ENCODE measurements at places on chromosomes 3 and 15.

DNA sequence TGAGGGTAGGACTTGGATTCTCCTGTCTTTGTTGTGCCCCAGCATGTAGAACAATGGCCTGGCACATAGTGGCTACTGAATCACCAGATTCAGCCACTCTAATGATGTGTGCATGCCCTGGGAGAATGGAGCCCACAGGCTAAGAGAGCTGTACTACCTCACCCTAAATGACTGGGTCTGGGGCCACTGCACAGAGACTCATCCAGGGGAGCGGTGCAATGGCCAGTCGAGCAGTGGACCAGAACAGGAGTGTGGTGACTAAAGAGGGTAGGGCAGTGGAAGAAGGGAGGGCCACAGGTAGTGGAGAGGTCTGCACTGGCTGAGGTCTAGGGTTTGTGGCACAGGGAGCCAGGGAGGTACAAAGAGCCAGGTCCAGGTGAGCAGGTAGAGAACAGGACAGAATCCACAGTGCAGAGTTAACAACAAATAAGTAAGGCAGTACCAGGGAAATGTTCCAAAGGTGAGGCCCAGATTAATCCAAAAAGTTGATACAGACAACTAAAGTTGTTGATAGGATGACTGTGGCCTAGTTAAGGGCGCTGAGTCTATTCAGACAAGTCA lies 142.7 kb upstream of the ATP11B start:
- DNase-seq = no peak

DNA sequence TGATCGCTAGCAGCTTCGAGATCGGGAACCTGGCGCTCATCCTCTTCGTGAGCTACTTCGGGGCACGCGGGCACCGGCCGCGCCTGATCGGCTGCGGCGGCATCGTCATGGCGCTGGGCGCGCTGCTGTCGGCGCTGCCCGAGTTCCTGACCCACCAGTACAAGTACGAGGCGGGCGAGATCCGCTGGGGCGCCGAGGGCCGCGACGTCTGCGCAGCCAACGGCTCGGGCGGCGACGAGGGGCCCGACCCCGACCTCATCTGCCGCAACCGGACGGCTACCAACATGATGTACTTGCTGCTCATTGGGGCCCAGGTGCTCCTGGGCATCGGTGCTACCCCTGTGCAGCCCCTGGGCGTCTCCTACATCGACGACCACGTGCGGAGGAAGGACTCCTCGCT lies 62.5 kb downstream of the SLCO3A1 start:
- no peak for DNase-seq

DNA sequence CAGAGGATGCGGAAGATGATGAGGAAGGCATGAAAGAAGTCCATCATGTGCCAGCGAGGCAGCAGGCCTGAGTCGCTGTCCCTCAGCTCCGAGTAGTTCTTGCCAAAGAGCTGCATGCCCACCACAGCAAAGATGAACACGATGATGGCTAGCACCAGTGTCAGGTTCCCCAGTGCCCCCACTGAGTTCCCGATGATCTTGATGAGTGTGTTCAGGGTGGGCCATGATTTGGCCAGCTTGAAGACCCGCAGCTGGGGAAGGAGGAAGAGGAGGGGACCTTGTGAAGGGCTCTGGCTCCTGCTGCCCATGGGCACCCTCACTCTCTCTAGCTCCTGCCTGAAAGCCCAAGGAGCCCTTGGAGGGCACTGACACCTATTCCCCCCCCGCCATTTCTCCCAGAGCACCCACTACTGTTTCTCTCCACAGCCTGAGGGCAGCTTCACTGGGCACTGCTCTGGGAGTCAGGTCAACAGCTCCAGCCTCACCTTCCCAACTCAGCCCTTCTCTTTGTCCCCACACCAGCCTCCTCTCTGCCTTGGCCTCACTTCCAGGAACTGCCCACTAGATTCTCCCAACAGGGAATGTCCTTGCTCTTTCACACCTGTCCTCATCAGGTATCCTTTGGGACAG lies 63.6 kb downstream of the SCN5A start:
- DNase-seq = no peak

DNA sequence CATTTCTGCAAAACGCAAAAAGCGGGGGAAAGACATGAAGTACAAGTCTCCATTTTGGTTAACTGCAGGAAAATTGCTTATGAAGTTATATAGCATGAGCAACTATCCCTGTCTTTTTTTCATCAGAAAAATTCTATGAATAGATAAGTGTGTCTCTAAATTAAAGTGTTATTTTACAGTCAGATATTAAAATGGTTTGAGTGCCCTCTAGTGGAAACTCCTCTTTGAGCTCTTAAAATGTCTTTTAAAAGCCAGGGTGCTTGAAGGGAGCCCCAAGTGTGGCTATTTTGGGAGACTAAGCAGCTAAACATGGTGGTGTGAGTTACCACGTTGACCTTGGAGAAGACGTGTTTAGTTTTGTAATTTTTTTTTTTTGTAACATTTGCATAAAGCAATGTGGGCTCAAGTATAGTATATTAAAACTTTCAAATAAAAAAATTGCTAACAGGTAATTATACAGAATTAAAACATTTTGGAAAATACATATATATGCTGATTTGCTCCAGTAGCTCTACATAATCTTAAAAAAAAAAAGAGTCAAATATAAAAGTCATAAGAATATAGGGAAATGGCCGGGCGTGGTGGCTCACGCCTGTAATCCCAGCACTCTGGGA lies 77.2 kb downstream of the PPP2R3A start:
- peak; percentile 24 for DNase-seq

- no peak for DNase-seq
Observed at GRCh38 chr15:88894348-88894818, 961 bp downstream of the HAPLN3 start.

DNA sequence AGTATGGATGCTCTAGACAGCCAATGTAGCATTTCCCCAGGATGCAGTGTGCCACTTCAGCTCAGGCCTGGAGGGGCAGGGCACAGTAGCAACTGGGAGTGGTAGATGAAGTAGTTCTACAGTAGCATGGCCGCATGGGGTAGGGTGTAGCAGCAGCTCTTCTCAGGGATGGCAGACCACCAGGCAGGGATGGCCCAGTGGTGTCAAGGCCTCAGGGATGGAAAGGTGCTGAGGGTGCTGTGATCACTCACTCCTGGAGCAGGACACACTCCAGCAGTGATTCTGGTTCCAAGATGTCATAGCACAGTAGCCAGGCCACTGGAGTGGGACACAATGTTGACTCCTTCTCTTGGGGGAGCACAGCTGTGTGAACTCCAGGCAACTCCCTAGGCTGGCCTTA lies 210.9 kb upstream of the LYSMD4 start:
- no peak for DNase-seq

DNA sequence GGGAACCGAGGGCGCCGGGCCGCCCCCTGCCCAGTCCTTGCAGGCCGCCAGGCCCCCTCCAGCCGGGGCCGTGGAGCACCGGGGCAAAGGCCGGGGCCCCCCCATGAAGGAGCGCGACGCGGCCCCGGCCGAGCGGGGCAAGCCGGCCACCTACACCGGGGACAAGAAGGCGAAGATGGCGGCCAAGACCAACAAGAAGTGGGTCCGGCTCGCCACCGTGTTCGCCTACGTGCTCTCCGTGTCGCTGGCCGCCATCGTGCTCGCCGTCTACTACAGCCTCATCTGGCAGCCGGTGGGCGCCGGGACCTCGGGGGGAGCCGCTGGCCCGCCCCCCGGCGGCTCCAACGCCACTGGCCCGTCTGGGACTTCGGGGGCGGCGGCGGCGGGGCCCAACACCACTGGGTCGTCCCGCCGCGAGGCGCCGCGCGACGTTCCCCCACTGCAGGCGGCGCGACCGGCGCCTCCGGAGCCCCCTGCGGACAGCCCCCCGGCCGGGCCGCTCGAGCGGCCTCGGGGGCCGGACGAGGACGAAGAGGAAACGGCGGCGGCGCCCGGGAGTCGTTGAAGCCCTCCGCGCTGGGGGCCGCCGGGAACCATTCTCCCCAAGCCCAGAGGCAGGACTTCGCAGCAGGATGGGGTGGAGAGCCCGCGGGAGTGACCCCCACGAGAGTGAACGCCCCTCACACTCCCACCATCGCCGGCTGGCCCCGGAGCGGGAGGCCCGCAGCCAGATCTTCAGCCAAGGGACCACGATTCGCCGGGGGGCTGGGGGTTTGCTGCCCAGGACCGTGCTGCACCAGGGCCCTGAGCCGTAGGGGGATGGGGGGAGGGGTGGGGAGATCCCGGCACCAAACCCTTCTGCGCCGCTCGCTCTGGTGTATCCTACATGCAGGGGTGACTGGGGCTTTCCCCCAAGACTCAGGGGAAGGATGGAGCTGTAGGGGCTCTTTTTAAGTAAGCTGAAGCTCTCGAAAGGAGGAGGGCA lies 753 bp downstream of the INAFM2 start:
- no peak for DNase-seq

GRCh38 chr3:171377859-171378258 lies 82.3 kb downstream of the TNIK start:
- no peak for DNase-seq

GRCh38 chr3:40752492-40752891 lies 227.7 kb downstream of the ZNF621 start:
- no peak for DNase-seq

GRCh38 chr3:194351952-194352536 lies 916 bp upstream of the CPN2 start:
- no peak for DNase-seq

DNA sequence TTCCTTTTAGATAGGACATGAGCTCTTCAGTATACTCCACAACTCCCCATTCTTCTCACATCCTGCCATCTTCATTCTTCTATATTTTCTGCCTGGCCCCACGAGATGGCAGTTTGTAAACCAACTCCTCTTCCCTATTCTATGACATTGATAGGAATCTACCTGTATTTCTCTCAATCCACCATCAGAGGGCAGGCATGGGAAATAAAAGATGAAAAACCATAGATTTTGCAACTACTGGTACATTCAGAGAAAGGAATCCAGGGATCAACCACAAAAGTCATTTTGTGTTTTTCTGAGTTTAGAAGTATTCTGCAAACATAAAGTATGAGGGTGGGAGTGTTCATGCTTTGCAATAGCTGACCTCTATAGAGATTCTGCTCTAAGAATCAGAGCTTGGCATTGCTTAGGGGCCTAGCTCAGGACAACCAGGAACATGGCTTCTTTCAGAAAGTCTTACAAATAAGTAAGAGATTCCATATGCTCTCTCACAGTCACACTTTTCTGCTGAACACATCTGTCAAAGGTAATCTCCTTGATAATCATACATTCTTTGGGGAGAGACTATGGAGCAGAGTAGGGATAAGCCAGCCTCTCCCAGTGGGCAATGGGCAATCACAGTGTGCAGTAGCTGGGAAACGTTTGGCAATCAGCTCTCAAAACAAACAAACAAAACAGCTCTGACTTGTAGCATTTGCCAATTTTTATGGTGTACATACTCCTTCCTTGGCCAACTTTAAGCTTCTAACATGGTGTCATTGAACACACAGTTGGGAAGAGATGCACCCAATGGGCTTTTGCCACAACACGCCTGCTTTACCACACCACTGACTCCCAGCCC lies 43.1 kb upstream of the SLC25A36 start:
- peak; percentile 62 for DNase-seq

GRCh38 chr3:124995460-124995994 lies 60.3 kb downstream of the HEG1 start:
- no peak for DNase-seq

- DNase-seq = no peak
Observed at GRCh38 chr15:58425185-58425584, 6.6 kb upstream of the LIPC start.

DNA sequence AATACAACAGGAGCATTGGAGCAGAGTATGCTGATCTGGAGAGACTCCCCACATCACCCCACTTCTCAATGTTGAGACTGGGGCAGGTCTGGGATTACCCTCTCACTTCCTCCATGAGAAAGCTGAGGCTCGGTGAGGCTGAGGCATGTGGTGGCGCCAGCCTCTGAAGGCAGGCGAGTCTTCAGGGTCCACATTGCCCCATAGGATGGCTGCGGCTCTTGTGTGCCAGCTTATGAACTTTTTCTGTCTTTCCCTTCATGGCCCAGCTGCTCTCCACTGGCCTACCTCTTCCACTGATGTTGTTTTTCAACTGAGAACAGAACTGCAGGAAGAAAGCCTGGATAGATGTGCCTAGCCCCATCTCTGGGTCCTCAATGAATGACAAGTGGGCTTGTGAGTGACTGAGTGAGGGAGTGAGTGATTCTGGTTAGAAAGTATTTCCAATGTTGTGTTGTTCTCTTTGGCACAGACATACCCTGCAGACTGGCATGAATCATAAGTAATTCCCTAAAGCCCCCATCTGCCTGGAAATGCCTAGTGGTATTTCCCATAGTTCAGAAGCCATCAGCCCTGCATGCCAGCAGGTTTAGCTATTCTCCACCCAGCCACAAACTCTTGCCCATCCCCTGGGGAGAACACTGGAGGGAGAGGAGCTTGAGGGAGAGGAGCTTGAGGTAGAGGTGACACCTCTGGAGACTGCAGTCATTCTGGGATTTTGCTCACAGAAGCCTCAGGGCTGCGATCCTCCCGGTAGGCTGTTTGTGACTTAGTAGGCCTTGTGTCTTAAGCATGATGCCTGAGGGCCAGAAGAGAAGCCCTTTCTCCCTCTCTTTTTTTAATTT lies 56.9 kb downstream of the AMOTL2 start:
- no peak for DNase-seq

- DNase-seq = no peak
Observed at GRCh38 chr15:69637818-69638217, 185.2 kb downstream of the RPLP1 start.

DNA sequence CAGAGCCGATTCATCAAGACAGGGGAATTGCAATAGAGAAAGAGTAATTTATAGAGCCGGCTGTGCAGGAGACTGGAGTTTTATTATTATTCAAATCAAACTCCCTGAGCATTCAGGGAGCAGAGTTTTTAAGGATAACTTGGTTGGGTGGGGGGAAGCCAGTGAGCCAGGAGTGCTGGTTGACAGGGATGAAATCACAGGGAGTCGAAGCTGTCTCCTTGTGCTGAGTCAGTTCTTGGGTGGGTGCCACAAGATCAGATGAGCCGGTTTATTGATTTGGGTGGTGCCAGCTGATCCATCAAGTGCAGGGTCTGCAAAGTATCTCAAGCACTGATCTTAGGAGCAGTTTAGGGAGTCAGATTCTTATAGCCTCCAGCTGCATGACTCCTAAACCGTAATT lies 95.4 kb upstream of the CCDC80 start:
- DNase-seq = no peak

GRCh38 chr15:99365242-99365641 lies 114.0 kb downstream of the LRRC28 start:
- no peak for DNase-seq

DNA sequence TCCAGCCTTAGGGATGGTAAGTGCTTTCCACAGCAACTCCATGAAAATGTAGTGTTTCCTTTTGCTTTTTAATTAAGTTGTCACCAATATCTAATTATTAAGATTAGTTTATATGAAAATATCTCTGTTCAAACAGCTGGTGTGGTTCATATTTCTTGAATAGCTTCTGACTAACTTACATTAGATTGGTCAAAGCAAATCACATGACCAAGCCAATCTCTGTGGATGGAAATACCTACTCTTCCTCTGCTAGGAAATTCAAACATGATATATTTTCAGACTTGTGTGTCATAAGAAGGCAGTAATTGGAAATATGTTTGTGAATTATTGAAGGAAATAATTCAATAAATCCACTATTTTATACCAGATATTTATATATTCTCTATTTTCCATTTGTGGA lies 54.6 kb upstream of the CADM2 start:
- DNase-seq = no peak

GRCh38 chr3:24435584-24435983 lies 59.1 kb downstream of the THRB start:
- DNase-seq = no peak

Measured in AG09319 (cell line).